AG04450 (cell line): ENCODE measurements at places on chromosomes 16 and 17. TPM values are rescaled to one million over a fixed set of nuclear protein-coding genes. Genes with fewer than 3 reads are reported as not detected.

Gene ITGB3
- 26.2 and 30.9 TPM in 2 replicates for polyA plus RNA-seq

Gene CSH2
- polyA plus RNA-seq, result not detected in 2 replicates

Gene NRN1L
- 0.21 TPM in 1 of 2 replicates, not detected in the other for polyA plus RNA-seq

DNA sequence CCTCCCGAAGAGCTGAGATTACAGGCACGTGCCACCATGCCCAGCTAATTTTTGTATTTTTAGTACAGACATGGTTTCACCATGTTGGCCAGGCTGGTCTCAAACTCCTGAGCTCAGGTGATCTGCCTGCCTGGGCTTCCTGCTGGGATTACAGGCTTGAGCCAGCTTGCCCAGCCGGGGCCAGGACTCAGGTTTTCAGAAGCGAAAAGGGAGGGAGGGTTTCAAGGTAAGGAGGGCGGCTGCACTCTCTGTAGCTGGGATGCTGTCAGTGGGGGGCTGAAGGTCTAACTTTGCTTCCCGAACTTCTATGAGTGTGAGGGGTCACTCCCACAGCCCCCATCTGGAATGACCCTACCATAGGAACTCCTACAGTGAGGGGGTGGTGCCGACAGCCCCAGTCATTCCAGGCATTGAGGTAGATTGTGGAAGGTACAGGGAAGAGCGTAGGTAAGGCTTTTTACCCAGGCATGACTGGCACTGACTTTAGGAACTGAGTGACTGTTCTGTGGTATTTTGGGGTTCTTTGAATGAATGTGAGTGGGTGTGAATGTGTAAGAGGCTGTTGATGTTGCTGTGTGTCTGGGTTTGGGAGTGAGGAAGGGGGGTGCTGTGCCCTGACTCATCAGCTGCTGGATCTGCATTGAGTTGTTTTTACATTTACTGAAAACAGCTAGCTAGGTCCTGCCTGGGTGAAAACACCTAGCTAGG lies 3.8 kb upstream of the C1QL1 start:
- no peak for DNase-seq

GRCh38 chr17:40548491-40548981 lies 16.7 kb downstream of the CCR7 start:
- no peak for DNase-seq

DNA sequence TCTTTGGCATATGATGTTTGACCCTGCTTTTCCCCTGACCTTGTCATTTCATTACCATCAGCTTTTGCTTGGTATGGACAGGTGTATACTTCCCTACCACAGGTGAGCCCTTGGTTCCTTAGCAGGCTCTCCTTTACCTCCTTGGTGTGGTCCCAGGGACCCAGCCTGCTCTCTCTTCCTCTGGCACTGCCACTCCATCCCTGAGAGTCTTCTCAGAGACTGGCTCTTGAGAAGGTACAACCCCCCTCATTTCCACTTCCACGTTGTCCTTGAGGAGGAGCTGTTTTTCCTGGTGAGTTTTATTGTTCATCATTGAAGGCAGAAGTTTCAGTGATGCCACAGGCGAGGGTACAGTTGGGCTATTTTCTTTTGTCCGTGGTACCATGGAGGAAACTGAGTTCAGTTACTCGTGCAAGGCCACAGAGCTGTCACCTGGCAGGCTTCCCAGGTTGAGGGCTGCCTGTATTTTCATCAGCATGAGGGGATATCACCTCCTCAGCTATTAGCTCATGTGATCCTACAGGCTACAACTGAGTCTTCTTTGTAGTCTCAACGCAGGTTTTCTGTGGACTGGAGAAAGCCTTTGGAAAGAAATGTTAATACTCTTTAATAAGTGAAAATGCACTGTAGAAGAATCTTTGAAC lies 52.3 kb downstream of the MSI2 start:
- DNase-seq, result no peak

- DNase-seq, result no peak
These were observed 14.9 kb downstream of the CCDC182 start for GRCh38 chr17:57730026-57730701.

DNA sequence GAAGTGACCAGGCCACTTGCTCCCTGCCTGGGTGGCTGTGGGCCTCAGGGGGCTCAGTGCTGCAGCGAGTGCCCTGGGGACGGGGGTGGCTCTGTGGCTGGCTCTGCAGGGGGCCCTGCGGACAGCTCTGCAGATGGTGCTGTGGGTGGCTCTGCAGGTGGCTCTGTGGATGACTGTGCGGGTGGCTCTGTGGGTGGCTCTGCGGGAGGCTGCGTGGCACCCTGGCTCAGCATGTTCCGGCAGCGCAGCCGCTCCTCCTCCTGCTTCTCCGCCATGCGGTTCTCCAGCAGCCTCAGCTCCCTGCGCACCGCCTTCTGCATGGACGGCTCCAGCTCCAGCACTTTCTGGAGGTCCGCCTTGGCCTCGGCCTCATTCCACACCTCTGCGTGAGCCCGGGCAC lies 9.5 kb downstream of the AIPL1 start:
- no peak for DNase-seq

GRCh38 chr16:69500496-69500895 lies 65.3 kb upstream of the NFAT5 start:
- no peak for DNase-seq

GRCh38 chr17:75927286-75927922 lies 13.4 kb downstream of the FBF1 start:
- no peak for DNase-seq

DNA sequence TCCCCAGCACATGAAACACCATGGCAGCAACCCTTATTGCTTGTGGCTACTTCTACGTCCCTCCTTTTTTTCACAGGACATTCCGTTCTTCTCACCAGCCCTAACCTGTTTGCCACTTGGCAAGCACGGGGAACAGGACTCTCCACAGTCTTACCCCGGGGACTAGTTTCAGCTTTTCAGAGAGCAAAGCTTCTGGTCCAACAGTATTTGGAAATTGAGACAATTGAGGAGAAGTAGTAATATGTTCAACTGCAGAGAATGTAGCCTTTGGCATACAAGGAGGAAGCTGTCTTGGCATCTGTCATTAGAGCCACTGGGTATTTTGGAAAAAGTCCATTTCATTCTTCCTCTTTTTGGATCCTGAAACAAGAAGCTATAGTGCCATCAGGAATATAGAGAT lies 65.7 kb downstream of the MAP2K6 start:
- DNase-seq, result no peak
